Ovary (tissue), 10 donors: ENCODE measurements at places on chromosomes 13 and 19. TPM values are rescaled to one million over a fixed set of nuclear protein-coding genes. Genes with fewer than 3 reads are reported as not detected.

GRCh38 chr13:97329331-97329730 lies 104.6 kb upstream of the RAP2A start:
- no peak overlapping the region for H3K27ac ChIP-seq
- DNase-seq, result no peak
- no peaks in the 10 kb centered on the region for H3K36me3 ChIP-seq
- no peaks in the 10 kb centered on the region for H3K27me3 ChIP-seq
- H3K4me3 ChIP-seq, result no peak overlapping the region

DNA sequence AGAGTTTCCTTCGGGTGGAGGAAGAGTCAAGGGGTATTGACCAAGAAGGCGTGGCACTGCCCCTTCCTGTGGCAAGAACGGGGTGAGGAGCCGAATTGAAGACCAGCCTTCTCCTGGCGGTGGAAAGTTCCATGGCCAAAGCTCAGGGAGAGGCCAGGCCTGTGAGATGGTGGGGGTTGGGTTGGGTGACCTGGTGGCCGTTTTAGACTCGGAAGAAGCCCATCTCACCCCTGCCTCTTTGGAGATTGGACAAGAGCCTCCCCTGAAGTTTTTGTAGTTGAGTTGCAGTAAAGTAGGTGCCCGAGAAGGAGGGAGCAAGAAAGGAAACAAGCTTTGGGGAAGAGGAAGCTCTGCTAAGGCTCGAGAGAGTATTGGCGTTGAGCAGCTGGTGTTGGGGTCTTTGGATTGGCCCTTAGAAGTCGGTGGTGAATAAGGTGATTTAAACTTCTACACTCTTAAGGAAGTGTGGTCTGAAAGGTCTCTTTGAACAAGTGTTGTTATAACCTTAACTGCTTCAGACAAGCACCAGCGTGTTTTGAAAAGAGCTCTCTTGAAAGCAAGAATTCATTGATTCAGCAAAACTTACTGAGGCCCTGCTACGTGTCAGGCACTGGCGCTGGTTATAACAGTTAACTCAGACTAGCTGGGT lies 964 bp downstream of the SPINT2 start:
- no peak for DNase-seq
- peaks cover 7% of the 10 kb centered on the region for H3K4me1 ChIP-seq
- H3K36me3 ChIP-seq, result no peaks in the 10 kb centered on the region

DNA sequence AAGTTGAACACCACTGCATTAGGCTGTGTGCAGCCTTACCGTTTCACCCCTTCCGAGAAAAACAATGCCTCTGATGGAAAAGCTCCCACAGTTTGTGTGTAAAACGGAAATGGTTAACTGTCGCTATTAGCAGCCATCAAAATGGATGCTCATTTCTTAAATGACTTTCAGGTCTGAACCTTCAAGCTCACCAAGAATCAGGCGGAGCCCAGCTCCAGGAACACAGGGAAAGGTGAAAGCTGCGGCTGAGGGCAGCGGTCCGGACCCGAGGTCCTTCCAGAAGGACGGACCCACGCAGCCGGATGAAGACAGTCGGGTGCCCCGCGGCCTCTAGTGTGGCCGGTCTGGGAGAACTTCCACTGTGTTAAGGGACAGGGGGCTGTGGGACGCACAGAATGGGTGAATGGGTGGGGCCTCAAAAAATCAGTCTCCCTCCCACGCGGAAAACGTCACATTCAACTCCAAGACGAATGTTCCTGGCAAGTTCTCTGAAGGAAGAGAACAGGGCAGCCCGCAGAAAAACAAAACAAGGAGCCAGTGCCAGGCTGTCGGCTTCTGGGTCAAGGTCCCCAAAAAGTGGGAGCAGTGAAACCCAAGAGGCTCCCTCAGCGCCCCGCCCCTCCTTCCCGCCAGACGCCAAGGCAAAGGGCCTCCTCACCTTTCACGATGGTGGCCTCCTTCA lies 4.9 kb downstream of the IRS2 start:
- H3K4me1 ChIP-seq, result peaks cover 23% of the 10 kb centered on the region
- H3K27ac ChIP-seq, result peak overlapping the region; percentile 62
- peak; percentile 72 for DNase-seq

DNA sequence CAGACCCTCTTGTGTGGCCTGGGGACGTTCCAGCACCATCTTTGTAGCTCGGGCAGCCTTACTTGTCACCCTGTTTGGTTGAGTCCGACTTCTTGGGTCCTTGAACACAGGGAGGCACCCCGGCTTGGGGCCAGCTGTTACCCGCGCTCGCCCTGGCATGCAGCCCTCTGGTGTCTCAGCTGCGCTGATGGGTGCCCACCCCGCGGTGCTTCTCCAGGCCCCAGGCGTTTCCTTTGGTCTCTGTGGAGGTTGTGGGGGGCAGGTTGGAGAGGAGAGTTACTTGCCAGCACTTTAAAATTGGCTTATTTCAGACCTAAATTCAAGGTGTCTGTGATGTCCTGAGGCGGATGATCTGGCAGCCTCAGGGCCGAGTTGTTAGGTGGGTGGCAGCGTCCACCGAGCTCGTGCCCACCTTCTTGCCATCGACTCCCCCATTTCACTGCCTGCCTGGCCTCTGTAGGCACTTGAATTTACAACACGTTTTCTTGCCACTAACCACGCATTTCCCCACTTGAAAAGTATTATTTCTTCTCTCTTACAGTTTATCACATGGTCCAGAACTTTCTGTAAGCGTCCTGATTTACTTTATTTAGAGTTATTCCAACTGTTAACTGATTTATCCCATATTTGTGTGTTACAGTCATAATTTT lies 16.9 kb downstream of the UBAC2 start:
- H3K4me3 ChIP-seq, result no peak overlapping the region
- H3K27me3 ChIP-seq, result no peaks in the 10 kb centered on the region
- no peaks in the 10 kb centered on the region for H3K36me3 ChIP-seq
- no peak overlapping the region for H3K27ac ChIP-seq
- H3K4me1 ChIP-seq, result peaks cover 9% of the 10 kb centered on the region
- DNase-seq, result no peak

DNA sequence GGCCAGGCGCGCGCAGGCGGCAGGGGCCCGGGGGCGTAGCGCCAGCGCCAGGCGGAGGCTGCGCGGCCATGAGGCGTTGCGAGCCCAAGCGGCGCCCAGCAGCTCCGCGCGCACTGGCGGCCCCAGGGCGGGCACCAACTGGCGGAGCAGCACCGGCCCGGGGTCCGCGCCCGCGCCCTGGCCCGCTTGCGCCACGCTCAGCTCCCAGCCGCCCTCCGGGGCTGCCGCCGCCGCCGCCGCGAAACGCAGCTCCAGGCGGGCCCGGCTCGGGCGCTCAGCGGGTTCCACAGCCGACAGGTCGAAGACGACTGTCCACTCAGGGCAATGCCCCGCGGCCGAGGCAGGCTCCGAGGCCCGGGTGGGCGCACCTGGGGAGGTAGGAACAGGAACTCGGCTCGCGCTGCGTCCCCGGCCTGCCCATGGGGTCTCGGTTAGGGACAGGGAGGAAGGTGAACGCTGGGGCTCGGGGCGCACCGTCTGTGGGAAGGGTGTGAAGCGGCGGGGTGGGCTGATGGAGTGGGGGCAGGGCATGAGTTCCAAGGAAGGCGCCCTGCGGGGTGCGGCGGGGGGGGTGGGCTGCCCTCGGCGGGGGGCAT lies 26.8 kb downstream of the CERS1 start:
- H3K27me3 ChIP-seq, result no peaks in the 10 kb centered on the region
- H3K27ac ChIP-seq, result no peak overlapping the region
- no peak for DNase-seq
- H3K36me3 ChIP-seq, result no peaks in the 10 kb centered on the region

- H3K27me3 ChIP-seq, result no peaks in the 10 kb centered on the region
- H3K4me1 ChIP-seq, result no peaks in the 10 kb centered on the region
Observed at GRCh38 chr13:50629497-50629896, 214.0 kb downstream of the DLEU7 start.

KIR2DL3 gene
- 0.45 TPM for polyA plus RNA-seq

DNA sequence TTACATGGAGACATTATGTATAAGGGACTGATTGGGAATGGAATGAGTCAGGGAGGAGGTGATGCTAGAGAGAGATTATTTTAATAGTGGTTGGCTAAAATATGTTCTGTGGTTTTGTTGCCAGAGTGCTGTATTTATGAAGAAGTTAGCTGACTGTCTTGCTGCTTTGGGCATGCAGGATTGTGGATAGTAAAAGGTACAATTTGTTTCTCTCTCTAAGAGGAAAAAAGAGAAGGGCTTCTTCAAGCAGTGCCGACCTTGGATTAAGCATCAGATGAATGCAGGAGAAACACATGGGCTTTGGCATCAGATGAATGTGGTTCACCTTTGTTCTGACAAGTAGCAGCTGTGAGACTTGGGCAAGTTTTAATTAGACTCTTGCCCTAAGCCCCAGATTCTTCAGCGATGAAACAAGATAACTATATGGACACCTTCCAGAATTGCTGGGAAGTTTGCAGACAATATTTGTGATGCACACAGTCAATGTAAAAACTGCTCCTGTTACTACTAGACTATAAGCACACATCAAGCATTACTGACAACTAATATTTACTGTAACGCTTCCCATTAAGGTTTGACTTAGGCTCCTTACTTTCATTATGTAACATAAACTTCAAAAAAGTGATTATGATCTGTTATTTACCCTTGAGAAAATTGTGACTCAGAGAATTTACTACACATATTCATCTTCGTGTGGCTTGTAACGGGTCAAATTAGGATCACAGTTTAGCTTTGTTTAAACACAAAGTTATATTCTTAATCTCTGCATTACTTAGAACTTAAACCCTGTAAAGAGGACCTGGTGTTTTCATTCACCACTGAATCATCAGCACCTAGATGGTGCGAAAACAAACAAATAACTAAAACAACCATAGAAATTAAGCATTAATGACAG lies 824.0 kb downstream of the PCDH9 start:
- H3K4me3 ChIP-seq, result no peak overlapping the region
- no peaks in the 10 kb centered on the region for H3K36me3 ChIP-seq
- H3K4me1 ChIP-seq, result no peaks in the 10 kb centered on the region
- H3K27ac ChIP-seq, result no peak overlapping the region
- DNase-seq, result no peak
- H3K27me3 ChIP-seq, result no peaks in the 10 kb centered on the region

DNA sequence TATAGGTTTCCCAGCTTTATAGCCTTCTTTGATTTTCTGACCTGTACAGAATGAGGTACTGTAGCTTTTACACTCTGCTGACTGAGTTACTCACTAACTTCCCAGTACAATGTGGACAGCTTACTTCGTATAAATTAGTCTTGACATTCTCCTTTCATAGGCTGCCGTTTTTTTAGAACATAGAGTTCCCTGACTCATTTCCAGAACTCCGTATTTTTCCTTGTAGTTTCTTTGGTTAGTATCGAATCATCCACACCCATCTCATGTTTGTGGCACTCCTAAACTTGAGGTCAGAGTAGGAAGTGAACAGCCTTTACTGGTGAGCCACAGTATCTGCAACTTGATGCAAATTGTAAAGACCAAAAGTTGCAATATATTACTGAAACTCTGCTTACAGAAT lies 303.9 kb downstream of the SLITRK5 start:
- H3K36me3 ChIP-seq, result no peaks in the 10 kb centered on the region
- H3K4me1 ChIP-seq, result no peaks in the 10 kb centered on the region
- no peak for DNase-seq
- no peaks in the 10 kb centered on the region for H3K27me3 ChIP-seq

GSX1 gene
- polyA plus RNA-seq, result not detected

APC2 gene
- 0.02 TPM for polyA plus RNA-seq

CRX gene
- not detected for polyA plus RNA-seq

GRCh38 chr13:21557995-21558394 lies 46.0 kb downstream of the MICU2 start:
- H3K27me3 ChIP-seq, result no peaks in the 10 kb centered on the region
- no peaks in the 10 kb centered on the region for H3K36me3 ChIP-seq
- no peak for DNase-seq
- H3K4me3 ChIP-seq, result no peak overlapping the region

SLC17A7 gene
- 2.5 TPM for polyA plus RNA-seq

GRCh38 chr13:47680748-47681147 lies 320.3 kb downstream of the SUCLA2 start:
- no peaks in the 10 kb centered on the region for H3K36me3 ChIP-seq
- no peak for DNase-seq
- H3K4me1 ChIP-seq, result no peaks in the 10 kb centered on the region
- no peak overlapping the region for H3K4me3 ChIP-seq

FGF21 gene
- not detected for polyA plus RNA-seq

LRRC8E gene
- 0.13 TPM for polyA plus RNA-seq

DNA sequence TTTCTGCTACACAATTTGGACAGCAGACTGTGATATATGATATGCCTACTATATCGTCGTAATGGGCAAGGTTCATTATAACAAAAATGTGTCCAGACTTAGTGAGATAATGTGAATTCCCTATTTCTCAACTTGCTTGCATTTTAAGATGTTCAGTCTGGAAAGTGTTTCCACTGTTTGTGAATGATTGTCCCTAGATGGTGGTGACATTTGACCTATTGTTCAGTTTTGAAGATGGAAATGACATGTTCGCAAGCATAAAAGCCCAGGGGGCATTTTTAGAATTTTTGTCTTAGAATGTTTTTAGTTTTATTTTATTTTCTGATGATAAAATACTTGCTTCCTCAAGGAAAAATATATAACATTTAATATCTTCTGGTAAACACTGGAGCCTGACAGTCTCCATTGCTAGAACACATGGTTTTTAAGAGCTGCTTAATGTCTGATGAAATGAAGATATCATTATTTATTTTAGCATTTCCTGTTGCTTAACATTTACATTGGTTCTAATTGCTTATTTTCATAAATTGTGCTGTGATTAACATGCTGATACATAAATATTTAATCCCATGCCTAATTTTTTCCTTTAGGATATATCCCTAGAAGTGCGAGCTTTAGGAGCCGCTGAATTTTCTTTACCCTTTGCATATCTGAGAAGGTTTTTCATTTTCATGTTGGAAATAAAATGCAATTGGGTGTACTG lies 27.1 kb downstream of the MBNL2 start:
- no peak overlapping the region for H3K4me3 ChIP-seq
- H3K36me3 ChIP-seq, result no peaks in the 10 kb centered on the region
- H3K27ac ChIP-seq, result peak overlapping the region; percentile 60
- H3K4me1 ChIP-seq, result peaks cover 16% of the 10 kb centered on the region
- no peak for DNase-seq
- H3K27me3 ChIP-seq, result no peaks in the 10 kb centered on the region

GRCh38 chr13:31166591-31166990 lies 4.9 kb upstream of the HSPH1 start:
- H3K27ac ChIP-seq, result no peak overlapping the region
- H3K36me3 ChIP-seq, result no peaks in the 10 kb centered on the region
- no peaks in the 10 kb centered on the region for H3K4me1 ChIP-seq
- H3K4me3 ChIP-seq, result no peak overlapping the region

- H3K27ac ChIP-seq, result no peak overlapping the region
- H3K27me3 ChIP-seq, result no peaks in the 10 kb centered on the region
- no peak overlapping the region for H3K4me3 ChIP-seq
- no peaks in the 10 kb centered on the region for H3K4me1 ChIP-seq
- no peak for DNase-seq
- H3K36me3 ChIP-seq, result no peaks in the 10 kb centered on the region
Observed at GRCh38 chr13:60562096-60562780, 165.2 kb downstream of the TDRD3 start.

- H3K27me3 ChIP-seq, result peaks cover 2% of the 10 kb centered on the region
- no peak for DNase-seq
Observed at GRCh38 chr13:94708031-94708859, 4.1 kb downstream of the SOX21 start.

LRG1 gene
- polyA plus RNA-seq, result 2.1 TPM

GRCh38 chr19:41940731-41941409 lies 12.6 kb upstream of the ERFL start:
- peaks cover 4% of the 10 kb centered on the region for H3K4me1 ChIP-seq
- H3K4me3 ChIP-seq, result no peak overlapping the region
- DNase-seq, result no peak
- no peaks in the 10 kb centered on the region for H3K27me3 ChIP-seq
- H3K36me3 ChIP-seq, result no peaks in the 10 kb centered on the region
- H3K27ac ChIP-seq, result no peak overlapping the region

ZNF728 gene
- polyA plus RNA-seq, result 1.2 TPM

PSG4 gene
- polyA plus RNA-seq, result not detected
